ENCODE measurements at places on chromosomes 4 and X. TPM values are rescaled to one million over a fixed set of nuclear protein-coding genes. Genes with fewer than 3 reads are reported as not detected.

GRCh38 chrX:331151-331824, 12.7 kb upstream of the GTPBP6 start:
- H3K4me1 ChIP-seq = peaks cover 6% of the 10 kb centered on the region
- no peak overlapping the region for H3K27ac ChIP-seq
- no peaks in the 10 kb centered on the region for H3K27me3 ChIP-seq
- DNase-seq = no peak
- no peak overlapping the region for H3K4me3 ChIP-seq

The CT45A1 gene
- not detected for total RNA-seq

The TMPRSS11D gene
- not detected for total RNA-seq

The PROM1 gene
- total RNA-seq = 1.6 TPM

The PLP1 gene
- total RNA-seq = 2.0 TPM

GRCh38 chrX:16629909-16630308, 20.0 kb upstream of the S100G start:
- no peaks in the 10 kb centered on the region for H3K4me1 ChIP-seq
- H3K27ac ChIP-seq = no peak overlapping the region
- H3K27me3 ChIP-seq = no peaks in the 10 kb centered on the region
- H3K36me3 ChIP-seq = no peaks in the 10 kb centered on the region
- no peak for DNase-seq

DNA sequence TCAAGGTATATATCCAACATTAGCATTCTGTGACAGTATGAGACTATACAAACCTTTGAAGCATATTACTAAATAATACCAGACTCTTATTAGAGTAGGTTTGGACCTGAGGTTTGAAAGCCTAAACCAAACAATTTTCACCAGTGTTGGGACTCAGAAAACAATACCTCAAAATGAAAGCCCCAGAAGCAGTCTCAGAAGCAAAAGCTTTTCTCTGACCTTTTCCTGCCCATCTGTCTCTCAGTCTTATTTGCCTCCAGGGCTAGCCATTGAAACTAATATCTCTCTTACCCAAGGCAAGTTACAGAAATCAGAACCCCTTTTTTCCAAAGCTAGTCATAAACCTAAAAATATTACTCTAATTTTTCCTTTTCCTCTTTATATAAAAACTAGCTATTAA, 163.3 kb downstream of the PTCHD1 start:
- no peaks in the 10 kb centered on the region for H3K27me3 ChIP-seq
- no peaks in the 10 kb centered on the region for H3K36me3 ChIP-seq
- no peak overlapping the region for H3K27ac ChIP-seq

The GAGE12J gene
- total RNA-seq = not detected

The CCNG2 gene
- 39.0 TPM for total RNA-seq

DNA sequence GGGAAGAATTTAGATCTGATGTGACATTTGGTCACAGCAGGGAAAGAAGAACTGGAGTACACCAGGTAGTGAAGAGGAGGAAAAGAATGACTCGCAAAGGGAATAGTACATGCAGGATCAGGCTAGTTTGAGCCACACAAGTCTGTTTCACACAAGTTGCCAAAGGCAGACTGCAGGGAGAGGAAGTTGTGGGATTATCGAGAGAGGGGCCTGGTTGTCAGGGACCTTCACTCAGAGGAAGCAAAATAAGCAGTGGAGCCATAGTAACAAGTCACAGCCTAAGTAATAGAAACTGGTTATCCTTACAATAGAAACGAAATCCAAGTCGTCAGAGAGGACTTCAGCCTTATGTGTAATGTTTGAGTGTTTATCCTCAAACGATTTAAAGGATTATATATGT, 316.7 kb upstream of the HTR2C start:
- DNase-seq = no peak
- no peaks in the 10 kb centered on the region for H3K36me3 ChIP-seq
- no peaks in the 10 kb centered on the region for H3K27me3 ChIP-seq
- H3K4me3 ChIP-seq = no peak overlapping the region

DNA sequence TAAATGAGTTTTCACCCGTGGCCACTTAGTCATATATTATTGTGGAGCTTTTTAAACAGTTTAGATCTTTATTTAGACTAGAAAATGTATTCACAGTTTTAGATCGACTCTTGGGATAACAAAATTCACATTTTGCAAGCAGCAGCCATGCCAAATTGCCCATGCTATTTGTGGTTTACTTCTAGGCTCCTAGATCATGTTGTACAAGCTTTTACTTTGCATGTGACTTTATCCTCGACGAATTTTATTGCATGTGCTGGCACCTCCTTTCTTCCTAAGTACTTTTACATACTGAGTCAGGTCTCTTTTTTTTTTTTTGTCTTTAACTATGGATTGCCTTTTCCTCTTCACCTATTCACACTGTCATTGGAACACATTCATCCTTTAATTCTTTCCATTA, 23.2 kb downstream of the BBS12 start:
- H3K27me3 ChIP-seq = no peaks in the 10 kb centered on the region
- DNase-seq = no peak
- H3K4me1 ChIP-seq = no peaks in the 10 kb centered on the region
- no peak overlapping the region for H3K4me3 ChIP-seq
- H3K27ac ChIP-seq = no peak overlapping the region
- no peaks in the 10 kb centered on the region for H3K36me3 ChIP-seq

The ARSJ gene
- total RNA-seq = 4.4 TPM

- H3K27me3 ChIP-seq = no peaks in the 10 kb centered on the region
- DNase-seq = no peak
- no peak overlapping the region for H3K27ac ChIP-seq
- peaks cover 8% of the 10 kb centered on the region for H3K4me1 ChIP-seq
These were observed 2.1 kb downstream of the TET2 start for GRCh38 chr4:105148776-105149175.

The ABCG2 gene
- 20.1 TPM for total RNA-seq

DNA sequence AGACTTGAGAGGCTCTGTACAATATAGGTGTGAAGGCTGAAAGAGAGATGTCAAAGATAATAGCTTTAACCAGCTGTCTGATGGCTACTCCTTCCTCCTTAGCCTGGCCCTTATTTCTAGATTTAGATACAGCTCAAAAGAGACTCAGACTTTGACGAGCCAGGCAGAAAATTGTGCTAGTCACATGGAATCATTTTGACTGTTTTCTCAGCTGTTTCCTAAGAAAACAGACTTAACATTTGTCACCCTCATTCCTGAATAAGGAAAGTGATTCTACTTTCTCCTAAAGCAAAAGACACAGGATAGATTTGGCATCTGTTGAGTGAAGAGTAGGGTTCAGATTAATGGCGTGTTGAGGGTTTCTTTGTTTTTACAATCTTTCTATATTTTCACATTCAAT, 340.7 kb downstream of the DHX15 start:
- H3K27me3 ChIP-seq = no peaks in the 10 kb centered on the region
- H3K4me3 ChIP-seq = no peak overlapping the region
- no peaks in the 10 kb centered on the region for H3K36me3 ChIP-seq
- H3K27ac ChIP-seq = no peak overlapping the region
- no peak for DNase-seq

DNA sequence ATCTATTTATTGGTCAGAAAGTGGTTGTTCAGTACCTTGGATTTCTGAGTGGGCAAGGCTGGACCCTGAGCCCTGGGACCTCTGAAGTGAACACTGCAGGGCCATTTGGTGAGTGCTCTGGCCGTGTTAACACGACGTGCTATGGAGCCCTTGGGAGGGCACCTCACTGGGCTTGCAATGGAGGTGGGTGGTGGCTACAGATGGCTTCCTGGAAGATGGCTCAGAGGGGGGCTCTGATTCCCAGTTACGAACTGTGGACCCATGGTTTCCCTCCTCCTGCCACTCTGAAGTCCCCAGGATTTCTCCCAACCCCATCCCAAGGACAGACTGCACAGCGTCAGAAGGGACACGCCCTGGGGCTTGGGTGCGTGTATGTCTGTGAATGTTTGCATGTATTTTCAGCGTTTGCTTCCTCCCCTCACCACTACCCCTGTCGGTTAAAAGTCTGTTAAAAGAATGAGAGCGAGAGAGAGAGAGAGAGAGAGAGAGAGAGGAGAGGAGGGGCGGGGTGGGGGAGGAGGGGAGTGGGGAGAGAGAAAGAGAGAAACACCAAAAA, 3.7 kb upstream of the RHOH start:
- no peak overlapping the region for H3K27ac ChIP-seq
- H3K36me3 ChIP-seq = no peaks in the 10 kb centered on the region
- peaks cover 2% of the 10 kb centered on the region for H3K4me1 ChIP-seq
- DNase-seq = no peak
- no peaks in the 10 kb centered on the region for H3K27me3 ChIP-seq

The KCNE5 gene
- not detected for total RNA-seq

The SPANXD gene
- not detected for total RNA-seq

The LRIT3 gene
- total RNA-seq = not detected

- no peak overlapping the region for H3K4me3 ChIP-seq
- no peaks in the 10 kb centered on the region for H3K27me3 ChIP-seq
- H3K36me3 ChIP-seq = no peaks in the 10 kb centered on the region
These were observed 119.9 kb downstream of the ASMT start for GRCh38 chrX:1734806-1735205.

The LNX1 gene
- 0.35 TPM for total RNA-seq

DNA sequence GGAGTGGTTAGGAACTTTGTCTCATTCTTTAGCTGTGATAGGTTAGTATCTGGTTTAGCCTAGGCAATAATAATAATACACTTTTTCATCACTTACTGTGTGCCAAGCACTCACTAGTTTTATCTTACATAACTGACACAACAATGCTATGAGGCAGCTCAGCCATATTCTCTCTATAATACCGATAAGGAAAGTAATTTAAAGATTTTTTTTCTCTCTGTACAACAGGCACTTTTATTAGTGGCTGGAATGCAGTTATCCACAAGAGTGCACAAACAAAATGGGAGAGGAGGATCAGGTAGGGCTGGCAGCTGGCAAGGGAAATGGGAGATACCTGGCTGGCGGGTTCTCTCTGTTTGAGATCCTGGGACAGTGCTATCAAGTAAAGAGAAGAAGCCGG, 7.6 kb downstream of the RELL1 start:
- no peak overlapping the region for H3K4me3 ChIP-seq
- H3K36me3 ChIP-seq = no peaks in the 10 kb centered on the region
- DNase-seq = no peak
- H3K27me3 ChIP-seq = no peaks in the 10 kb centered on the region
- no peak overlapping the region for H3K27ac ChIP-seq

DNA sequence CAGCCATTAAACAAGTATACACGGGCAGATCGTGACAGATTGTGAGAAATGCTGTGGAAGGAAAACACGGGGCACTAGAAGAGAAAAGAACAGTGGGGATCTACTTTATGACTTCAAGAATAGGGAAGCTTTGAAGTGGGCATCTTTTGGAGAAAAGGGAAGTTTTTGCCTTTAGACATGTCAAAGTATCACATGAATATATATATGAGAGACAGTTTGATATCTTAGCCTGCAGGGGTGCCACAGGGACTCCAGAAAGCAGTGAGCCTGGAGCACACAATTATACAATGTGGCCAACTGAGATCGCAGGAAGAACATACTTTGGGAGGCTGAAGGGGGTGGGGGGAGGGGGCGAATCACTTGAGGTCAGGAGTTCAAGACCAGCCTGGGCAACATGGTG, 35.7 kb downstream of the RELL1 start:
- H3K4me3 ChIP-seq = no peak overlapping the region
- no peaks in the 10 kb centered on the region for H3K27me3 ChIP-seq
- H3K4me1 ChIP-seq = peaks cover 5% of the 10 kb centered on the region
- no peaks in the 10 kb centered on the region for H3K36me3 ChIP-seq
- DNase-seq = no peak

DNA sequence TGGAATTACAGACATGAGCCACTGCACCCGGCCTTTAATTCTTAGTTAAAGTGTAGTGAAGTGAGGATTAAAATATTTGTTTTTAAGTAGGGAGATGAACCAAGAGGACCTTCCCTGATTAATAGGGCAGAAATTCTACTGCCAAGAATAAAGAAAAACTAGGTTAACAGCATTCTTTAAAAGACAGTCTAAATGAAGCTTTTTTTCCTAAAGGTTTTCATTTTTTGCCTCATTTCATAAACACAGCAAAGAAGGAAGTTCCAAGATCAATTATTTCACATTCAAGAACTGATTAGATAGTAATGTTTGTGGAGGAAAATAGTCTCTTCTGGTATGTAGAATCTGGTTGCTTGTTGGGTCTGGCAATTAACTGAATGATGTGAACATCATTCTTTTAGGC, 112.1 kb upstream of the ARSJ start:
- no peaks in the 10 kb centered on the region for H3K27me3 ChIP-seq
- no peak overlapping the region for H3K27ac ChIP-seq
- H3K4me3 ChIP-seq = no peak overlapping the region
- H3K4me1 ChIP-seq = no peaks in the 10 kb centered on the region

- H3K27ac ChIP-seq = no peak overlapping the region
- H3K4me1 ChIP-seq = peaks cover 1% of the 10 kb centered on the region
- H3K4me3 ChIP-seq = no peak overlapping the region
- H3K36me3 ChIP-seq = no peaks in the 10 kb centered on the region
- DNase-seq = no peak
- H3K27me3 ChIP-seq = no peaks in the 10 kb centered on the region
These were observed 77.9 kb downstream of the EGF start for GRCh38 chr4:109990261-109991257.

The SYP gene
- 0.69 TPM for total RNA-seq

The CENPE gene
- total RNA-seq = 0.68 TPM

- H3K4me1 ChIP-seq = no peaks in the 10 kb centered on the region
- no peak overlapping the region for H3K4me3 ChIP-seq
- no peaks in the 10 kb centered on the region for H3K36me3 ChIP-seq
- H3K27ac ChIP-seq = no peak overlapping the region
- no peaks in the 10 kb centered on the region for H3K27me3 ChIP-seq
These were observed 24.0 kb downstream of the ANAPC4 start for GRCh38 chr4:25401066-25401465.

The TRIML2 gene
- not detected for total RNA-seq

DNA sequence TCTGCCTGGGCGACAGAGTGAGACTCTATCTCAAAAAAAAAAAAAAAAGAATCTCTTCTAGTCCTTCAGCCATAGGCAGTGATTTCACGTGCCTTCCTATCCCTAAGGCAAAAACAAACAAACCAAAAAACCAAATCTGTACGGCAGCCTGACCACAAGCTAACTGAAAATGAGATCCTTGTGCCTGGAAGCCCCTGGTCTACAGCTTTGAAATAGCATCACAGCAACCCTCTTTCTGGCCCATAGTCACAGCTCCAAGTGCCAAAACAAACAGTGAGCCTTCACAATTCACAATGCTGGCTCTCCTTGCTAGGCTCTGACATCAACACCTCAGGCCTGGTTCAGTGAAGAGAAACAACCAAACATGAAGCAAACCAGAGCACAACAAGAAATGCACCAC, 46.1 kb downstream of the TMEM150C start:
- peaks cover 5% of the 10 kb centered on the region for H3K4me1 ChIP-seq
- H3K36me3 ChIP-seq = no peaks in the 10 kb centered on the region
- H3K4me3 ChIP-seq = no peak overlapping the region
- peak; percentile 42 for DNase-seq
- no peaks in the 10 kb centered on the region for H3K27me3 ChIP-seq

The IL13RA2 gene
- total RNA-seq = not detected

DNA sequence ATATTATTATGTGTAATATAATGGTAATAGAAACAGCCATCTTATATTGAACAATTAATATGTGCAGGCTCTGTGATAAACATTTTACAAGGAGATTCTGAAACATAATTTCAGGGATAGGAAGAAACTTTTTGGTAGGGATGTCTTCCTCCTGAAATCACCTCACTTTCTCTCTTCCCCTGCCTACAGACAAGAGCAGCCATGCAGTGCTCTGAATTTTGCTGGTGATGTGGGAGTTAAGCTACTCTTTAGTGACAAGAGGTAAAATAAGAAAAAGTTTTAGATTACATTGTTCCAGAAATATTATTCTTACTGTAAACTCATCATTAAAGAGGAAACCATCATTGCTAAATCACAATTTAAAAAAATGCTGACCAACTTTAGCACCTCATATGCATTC, 36.1 kb downstream of the LARP7 start:
- H3K27me3 ChIP-seq = no peaks in the 10 kb centered on the region
- no peak for DNase-seq
- H3K4me3 ChIP-seq = no peak overlapping the region
- no peaks in the 10 kb centered on the region for H3K36me3 ChIP-seq

The SEL1L3 gene
- total RNA-seq = 8.3 TPM

Data from ovary (tissue), 10 donors.